Placental pericyte (primary cell): ENCODE measurements at places on chromosomes 5 and 9. TPM values are rescaled to one million over a fixed set of nuclear protein-coding genes. Genes with fewer than 3 reads are reported as not detected.

STC2 gene
- total RNA-seq, result 298 and 3,205 TPM in 2 replicates

ENHO gene
- 0.14 TPM in 1 of 2 replicates, not detected in the other for total RNA-seq

PTPN3 gene
- total RNA-seq, result 0.14 and 0.22 TPM in 2 replicates

RNF183 gene
- total RNA-seq, result not detected in 2 replicates

CAVIN4 gene
- total RNA-seq, result 0.66 and 3.7 TPM in 2 replicates

CACNA1B gene
- total RNA-seq, result under 0.01 TPM in 1 of 2 replicates, not detected in the other

SPINK7 gene
- total RNA-seq, result not detected in 2 replicates

HCN1 gene
- under 0.01 TPM in 1 of 2 replicates, not detected in the other for total RNA-seq

SMIM33 gene
- under 0.01 TPM in 1 of 2 replicates, not detected in the other for total RNA-seq

SLC6A3 gene
- not detected in 2 replicates for total RNA-seq

RIC1 gene
- 40.5 and 71.6 TPM in 2 replicates for total RNA-seq

GLE1 gene
- total RNA-seq, result 21.0 and 38.7 TPM in 2 replicates
